ENCODE measurements at places on chromosomes 7 and 10.
A peak's percentile ranks its signal among the peaks of the same experiment; 100 is the strongest.

DNA sequence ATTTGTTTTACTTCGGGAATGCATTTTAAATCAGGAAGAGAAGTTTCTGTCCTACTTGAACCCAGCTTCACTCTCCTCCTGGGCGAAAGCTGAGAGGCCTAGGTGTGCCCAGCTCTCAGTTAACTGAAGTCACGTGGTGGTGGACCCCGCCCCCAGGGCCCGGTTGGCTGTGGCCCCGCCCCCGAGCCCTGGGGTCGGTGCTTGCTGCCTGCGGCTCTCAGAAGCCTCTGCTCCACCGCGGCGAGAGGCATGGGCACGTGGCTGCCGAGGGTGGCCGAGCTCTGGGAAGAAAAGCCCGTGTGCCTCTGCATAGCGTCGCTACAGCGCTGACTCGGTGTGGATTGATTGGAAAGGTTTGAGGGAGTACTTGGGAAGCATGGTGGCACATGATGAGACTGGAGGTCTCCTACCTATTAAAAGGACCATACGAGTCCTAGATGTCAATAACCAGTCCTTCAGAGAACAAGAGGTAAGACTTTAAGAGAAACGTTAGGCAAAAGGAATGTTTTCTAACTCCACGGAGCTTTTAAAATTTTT, 34.1 kb downstream of the NET1 start:
- peak; percentile 65 for DNase-seq

DNA sequence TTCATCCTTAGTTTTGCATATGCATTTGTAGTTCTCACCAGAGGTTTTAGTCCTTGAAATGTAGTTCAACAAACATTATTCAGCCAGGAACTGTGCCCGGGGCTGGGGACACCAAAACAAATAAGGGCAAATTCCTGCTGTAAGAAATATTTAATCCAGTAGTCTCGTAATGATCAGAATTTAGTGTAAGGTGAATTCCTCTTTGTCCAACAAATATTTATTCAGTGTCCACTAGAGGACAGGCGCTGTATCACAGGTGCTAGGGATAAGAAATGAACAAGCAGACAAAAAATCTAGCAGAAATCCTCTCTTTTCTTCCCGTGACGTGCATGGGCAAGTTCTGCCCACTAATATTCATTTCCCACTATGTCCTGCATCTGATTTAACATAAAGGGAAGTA, 17.6 kb downstream of the LGI1 start:
- DNase-seq, result no peak

GRCh38 chr7:153188630-153189029, 429.1 kb downstream of the ACTR3B start:
- DNase-seq, result no peak

DNA sequence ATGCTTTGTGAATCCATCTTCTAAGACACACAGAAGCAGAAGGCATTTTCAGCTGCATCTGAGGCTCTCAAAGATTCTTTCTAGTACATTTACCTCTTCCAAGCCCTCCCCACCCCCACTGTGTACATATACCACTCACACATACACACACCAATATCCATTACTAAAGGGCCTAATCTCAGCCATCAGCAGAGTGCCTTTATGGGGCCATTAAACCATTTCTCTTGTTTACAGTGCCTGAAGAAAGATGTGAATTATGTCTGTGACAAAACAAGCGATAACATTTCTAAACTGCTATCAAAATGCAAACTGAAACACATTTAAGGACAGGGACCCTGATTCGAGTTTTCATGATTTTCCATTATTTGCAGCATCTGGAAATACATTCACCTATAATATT, 40.0 kb downstream of the ETV1 start:
- DNase-seq, result no peak

- DNase-seq, result no peak
Observed at GRCh38 chr10:28981007-28981406, 303.7 kb downstream of the BAMBI start.

DNA sequence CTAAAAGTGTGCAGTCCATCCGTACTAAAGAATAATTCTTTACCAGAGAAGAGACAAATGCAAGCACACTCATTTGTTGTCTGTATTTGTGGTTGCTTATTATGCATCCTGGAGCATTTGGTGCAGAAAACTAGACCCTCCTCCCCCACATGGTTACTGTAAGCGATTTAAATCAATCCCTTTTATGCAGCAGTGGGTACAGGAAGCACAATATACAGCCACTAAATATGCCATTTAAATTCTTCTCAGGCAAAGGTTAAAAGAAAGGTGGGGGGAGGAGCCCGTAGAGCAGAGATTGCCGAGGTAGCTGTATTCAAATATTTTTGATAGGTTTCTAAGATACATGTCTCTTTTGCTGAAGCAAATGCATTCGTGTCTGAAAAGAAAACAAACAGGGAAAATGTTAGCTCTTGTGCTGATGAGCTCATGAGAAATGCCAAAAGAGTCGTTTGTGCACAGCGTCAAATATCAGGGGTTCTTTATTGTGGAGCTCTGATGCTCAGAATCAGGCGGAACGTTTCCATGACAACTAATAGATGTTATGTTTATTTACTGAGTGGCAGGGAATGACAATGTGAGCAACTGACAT, 131.3 kb upstream of the NPVF start:
- no peak for DNase-seq

DNA sequence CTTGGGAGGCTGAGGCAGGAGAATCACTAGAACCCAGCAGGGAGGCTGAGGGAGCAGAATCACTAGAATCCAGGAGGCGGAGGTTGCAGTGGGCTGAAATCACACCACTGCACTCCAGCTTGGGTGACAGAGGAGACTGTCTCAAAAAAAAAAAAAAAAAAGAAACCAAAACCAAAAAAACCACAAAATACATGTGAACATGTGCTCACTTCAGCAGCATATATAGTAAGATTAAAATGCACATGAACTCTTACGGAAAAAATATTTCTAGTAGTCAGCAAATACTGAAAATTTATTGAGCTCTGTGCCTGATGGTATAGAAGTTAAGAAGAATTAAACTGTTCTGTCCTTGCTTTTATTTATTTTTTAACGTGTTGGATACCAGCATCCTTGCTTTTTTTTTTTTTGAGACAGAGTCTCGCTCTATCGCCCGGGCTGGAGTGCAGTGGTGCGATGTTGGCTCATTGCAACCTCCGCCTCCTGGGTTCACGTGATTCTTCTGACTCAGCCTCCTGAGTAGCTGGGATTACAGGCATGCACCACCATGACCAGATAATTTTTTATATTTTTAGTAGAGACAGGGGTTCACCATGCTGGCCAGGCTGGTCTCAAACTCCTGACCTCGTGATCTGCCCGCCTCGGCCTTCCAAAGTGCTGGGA, 9.6 kb upstream of the ZNF487 start:
- DNase-seq, result no peak

- no peak for DNase-seq
Observed at GRCh38 chr7:93958216-93958615, 36.7 kb downstream of the GNG11 start.

DNA sequence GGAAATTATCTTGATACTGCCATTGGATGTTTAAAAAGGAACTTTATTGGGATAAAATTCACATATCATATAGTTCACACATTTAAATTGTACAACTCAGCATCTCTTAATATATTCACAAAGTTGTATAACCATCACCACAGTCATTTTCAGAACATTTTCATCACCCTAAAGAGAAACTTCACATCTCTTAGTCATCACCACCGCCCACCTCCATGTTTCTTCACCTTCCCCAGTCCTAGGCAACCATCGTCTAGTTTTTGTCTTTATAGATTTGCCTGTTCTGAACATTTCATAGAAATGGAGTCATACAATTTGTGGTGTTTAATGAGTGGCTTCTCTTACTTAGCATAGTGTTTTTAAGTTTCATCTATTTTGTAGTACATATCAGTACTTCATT, 96.6 kb downstream of the ANKRD30A start:
- no peak for DNase-seq

- DNase-seq, result no peak
Observed at GRCh38 chr7:158442260-158442659, 145.4 kb downstream of the PTPRN2 start.

DNA sequence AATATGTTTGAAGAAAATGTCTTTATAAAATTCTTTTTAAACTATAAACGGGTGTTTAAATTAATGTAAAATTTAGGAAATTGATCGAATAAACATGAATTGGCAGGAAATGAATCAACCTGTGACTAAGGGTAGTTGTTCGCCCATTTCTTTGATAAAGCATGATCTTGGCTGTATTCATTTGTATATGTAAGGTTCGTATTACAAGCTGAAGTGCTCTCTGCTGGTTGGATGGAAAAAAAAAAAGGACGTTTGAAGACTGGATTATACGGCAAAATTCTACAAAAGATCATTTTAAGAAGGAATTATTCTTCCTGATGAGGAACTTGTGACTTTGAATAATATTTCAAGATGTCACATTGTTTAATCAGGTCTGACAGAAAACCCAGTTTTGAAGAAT, 185.4 kb upstream of the ANK3 start:
- DNase-seq, result no peak

DNA sequence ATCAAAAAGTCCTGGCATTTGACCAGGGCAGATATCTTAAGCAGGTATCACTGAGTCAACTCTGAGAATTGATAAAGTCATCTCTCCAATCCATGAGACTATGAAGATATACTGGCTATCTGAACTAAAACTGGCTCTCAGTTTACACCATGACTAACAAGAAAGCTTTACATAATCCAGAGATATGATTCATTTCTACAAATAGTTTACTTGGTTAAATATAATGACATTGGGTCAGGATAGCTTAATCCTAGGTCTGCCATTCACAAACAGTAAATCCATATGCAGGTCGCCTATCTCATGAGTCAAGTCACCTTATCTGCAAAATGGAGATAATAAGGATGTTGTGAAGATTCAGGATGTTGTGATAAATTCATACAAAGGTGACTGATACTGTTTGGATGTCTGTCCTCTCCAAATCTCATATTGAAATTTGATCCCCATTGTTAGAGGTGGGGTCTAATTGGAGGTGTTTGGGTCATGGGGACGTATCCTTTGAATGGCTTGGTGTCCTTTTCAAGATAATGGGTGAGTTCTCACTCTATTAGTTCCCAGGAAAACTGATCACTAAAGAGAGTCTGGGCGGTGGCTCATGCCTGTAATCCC, 117.4 kb downstream of the JMJD1C start:
- no peak for DNase-seq

Measured in activated CD8-positive, alpha-beta memory T cell treated with anti-CD3 and anti-CD28 coated beads for 4 hours (primary cell).